ENCODE measurements at places on chromosomes 16 and 17.

DNA sequence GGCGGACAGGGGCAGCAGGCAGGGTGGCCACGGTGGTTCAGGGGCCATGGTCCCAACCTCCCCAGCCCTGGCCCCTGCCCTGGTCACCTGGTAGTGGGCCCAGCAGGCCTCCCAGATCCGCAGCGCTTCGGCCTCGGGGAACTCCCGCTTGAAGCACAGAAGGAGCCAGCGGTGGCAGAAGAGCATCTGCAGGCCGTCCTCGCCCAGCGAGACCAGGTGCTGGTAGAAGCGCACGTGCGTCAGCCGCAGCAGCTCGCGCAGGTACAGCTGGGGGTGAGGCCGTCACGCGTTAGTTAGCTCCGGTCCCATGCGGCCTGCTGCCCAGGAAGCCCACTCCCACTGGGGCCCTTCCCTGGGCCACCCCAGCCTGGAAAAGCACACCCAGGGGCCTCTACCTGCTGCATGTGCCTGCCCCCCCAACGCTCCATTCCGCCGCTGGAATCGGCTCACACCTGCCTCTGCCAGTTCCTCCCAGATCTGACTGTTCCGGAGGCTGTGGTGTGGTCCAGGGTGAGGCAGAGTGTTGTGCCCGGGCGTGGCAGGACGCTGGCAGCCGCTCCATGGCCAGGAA lies 90.8 kb downstream of the TBC1D16 start:
- DNase-seq, result no peak

DNA sequence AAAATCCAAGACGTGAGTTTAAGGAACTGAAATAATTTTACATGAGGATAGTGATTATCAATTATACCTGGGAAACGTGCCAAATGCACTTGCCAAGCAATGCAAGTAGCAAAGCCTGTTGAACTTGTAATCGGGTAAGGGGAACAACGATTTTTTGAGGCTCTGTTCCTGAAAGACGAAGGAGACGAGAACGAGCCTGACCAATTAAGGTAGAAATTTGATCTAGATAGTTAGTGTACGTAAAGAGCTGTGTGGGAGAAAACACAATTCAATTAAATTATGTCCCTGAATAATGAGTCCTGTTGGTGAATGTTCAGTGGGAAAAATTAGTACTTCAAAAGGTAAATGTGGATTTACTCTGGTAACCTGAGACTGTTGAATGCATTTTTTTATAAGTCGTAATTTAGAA lies 17.7 kb upstream of the KCTD5 start:
- DNase-seq, result no peak

DNA sequence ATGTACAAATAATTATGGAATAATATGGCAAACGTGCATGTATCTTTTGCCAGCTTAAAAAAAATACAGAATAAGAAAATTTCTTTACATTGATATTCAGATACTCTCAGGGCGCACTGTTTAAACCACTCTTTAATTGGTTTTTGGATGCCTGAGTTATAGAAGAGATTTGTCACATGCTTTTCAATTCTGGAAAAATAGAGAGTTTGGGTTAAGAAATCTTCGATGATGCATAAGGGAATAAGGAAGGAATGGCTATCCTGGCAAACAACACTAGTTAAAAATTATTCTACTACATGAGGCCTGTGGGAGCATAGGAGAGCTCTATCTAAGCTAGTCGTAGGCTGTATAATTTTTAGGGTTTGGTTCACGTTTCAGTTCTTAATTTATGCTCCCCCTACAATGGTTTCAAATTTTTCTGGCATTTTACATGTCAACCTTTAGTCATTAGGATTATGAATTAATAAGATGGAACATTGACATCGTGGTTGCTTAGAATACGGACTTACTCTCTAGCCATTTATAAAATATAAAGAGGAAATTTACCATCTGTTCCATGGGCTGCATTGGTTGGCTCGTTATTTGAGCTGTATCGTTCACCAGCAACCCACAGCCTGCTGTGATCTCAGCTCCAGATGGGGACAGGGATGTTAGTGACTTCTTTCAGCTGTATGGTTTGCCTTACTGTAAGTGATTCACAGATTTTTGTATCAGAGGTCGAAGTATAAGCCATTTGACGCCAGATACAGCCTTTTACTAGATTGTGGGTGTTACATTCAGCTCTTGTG lies 15.9 kb downstream of the NARF start:
- DNase-seq, result no peak

DNA sequence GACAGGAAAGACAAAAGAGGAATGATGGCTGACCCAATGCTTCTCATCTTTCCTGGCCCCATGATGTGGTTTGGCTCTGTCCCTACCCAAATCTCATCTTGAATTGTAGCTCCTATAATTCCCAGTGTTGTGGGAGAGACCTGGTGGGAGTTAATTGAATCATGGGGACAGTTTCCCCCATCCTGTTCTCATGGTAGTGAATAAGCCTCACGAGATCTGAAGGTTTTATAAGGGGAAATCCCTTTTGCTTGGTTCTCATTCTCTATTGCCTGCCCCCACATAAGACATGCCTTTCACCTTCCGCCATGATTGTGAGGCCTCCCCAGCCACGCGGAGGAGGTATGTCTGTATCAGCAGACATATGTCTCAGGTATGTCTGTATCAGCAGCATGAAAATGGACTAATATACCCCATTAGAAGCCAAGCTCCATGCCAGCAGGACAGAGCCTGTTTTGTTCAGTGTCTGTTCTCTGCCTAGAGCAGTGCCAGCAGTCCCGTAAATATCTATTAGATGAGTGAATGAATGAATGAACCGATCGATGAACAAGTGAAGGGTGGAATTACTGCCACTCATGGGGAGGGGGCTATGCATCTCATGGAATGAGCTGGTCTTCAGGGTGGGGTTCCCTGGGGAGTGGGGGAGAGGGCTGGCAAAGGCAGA lies 304.4 kb downstream of the SOX9 start:
- DNase-seq, result no peak

GRCh38 chr16:88716201-88716600 lies 9.9 kb downstream of the CTU2 start:
- DNase-seq, result no peak

- DNase-seq, result no peak
Observed at GRCh38 chr16:59878999-59879398, 1144.9 kb upstream of the GOT2 start.

- no peak for DNase-seq
Observed at GRCh38 chr16:58217311-58217925, 19.5 kb upstream of the CSNK2A2 start.

- peak; percentile 15 for DNase-seq
Observed at GRCh38 chr17:27810211-27810901, 10.0 kb upstream of the NOS2 start.
